ENCODE measurements at places on chromosomes 11 and 22. TPM values are rescaled to one million over a fixed set of nuclear protein-coding genes. Genes with fewer than 3 reads are reported as not detected.

- no peak for DNase-seq
These were observed 4.3 kb upstream of the THY1 start for GRCh38 chr11:119427279-119427678.

- no peak for DNase-seq
These were observed 20.8 kb downstream of the TAF1D start for GRCh38 chr11:93720522-93720921.

- no peak for DNase-seq
These were observed 53.8 kb upstream of the AMPD3 start for GRCh38 chr11:10401256-10401655.

DNA sequence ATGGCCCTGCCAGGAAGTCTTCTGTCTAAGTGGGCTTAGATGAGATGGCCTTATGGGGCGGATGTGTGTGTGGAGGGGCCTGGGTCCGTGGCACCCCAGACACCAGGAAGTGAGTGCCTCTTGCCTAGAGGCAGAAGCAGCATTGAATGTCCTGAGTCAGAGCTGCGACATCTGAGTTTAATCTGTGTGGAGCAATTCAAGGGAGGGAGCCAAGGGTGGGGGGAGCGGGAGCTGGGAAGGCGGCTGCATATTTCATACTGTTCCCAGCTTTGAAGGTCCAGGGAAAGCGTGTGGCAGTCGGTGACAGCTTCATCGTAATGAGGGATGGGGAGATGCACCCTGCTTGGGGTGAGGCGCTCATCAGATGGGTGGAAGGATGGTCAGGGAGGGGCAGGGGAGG is 73.5 kb upstream of the THY1 start:
- DNase-seq, result no peak

DNA sequence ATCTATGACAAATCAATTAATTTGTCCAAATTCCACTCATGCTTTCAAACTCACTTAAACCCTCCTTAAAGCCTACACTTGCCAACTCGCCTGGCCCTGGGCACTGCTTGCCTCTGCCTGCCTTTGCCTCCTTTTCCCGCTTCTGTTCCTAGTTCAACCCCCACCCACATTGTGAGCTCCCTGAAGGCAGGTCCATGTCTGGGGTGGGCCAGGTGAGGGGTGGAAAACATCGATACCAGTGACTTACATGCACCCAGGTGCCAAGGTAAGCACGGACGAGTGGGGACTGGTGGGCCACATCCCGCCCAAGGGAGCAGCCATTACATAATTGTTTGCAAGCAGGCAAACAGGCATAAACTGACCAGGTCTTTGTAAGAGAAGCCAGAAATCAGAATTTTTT is 146.2 kb downstream of the ST3GAL4 start:
- no peak for DNase-seq

Gene KIAA0930
- total RNA-seq, result 38.8 TPM

Gene C11orf87
- not detected for total RNA-seq

Gene SCO2
- 3.0 TPM for total RNA-seq

Gene SCUBE1
- not detected for total RNA-seq

Gene SNX32
- total RNA-seq, result not detected

Measured in Caco-2 (cell line).